ENCODE measurements at places on chromosomes 6 and 20. TPM values are rescaled to one million over a fixed set of nuclear protein-coding genes. Genes with fewer than 3 reads are reported as not detected.

DNA sequence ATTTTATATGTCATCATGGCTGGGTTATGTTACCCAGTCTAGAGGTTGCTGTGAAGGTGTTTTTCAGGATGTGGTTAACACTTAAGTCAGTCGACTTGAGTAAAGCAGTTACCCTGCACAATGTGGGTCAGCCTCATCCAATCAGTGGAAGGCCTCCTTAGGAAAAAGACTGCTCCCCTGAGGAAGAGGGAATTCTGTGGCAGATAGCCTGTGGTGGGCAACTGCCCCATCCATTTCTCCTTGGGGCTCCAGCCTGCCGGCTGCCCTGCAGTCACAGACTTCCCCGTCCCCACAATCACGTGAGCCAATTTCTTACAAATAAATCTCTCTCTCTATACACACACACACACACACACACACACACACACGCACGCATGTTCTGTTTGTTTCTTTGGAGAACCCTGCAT, 34.5 kb upstream of the MPC1 start:
- DNase-seq, result no peak

GRCh38 chr6:56104591-56104990, 142.8 kb downstream of the COL21A1 start:
- DNase-seq, result no peak

DNA sequence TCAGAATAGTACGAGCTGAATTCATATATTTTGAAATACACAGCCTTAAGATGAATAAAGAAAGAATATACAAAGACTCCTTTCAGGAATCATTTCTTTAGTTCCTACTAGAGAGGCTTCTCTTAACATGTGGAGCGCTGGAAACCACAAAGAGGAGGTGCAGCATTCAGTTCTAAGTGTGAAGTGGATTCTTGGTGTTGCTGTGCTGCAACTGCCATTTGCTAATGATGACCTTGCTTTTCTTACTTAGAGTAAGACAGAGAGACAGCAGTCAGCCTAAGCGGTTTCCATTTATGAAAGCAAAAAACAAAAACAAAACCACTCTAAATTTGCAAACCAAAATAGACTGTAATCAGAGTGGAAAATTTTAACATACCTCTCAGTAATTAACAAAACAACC, 629.0 kb downstream of the EPHA7 start:
- no peak for DNase-seq

GRCh38 chr6:33455051-33455450, 675 bp downstream of the ZBTB9 start:
- no peak for DNase-seq

The DSP gene
- 23.6 TPM for total RNA-seq

The PCNA gene
- total RNA-seq, result 155 TPM

DNA sequence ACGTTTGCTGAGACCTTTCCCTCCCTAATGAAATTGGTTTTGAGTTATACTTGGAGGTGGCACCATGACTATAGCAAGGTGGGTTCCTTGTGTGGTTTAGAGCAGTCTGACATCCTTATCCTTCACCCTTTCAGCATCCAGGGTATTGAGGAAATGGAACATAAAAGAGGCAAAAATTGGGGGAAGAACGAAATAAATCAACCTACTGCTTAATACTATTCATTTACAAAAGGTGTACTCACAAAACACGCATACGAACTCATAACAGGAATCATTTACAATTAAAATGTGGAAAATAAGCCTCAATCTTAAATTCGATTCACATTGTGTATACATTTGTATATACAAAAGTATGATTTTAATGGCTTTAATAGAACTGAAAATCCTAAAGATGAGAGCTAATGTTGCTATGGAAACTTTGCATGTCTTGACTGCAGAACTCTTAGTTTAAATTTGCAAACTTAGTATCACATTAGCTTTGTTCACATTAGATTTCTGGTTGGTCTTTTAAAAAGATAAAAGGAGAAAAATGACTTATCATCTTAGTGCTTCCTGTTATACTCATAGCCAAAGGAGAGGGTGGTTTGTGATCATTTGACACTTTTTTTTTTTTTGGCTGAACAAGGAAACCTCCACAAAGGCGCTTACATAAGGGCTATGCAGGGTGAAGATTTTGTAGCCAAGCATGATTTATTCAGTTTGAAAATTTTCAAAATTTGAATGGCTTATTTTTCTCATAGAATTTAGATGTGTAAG, 76.1 kb upstream of the ATXN1 start:
- DNase-seq, result no peak

DNA sequence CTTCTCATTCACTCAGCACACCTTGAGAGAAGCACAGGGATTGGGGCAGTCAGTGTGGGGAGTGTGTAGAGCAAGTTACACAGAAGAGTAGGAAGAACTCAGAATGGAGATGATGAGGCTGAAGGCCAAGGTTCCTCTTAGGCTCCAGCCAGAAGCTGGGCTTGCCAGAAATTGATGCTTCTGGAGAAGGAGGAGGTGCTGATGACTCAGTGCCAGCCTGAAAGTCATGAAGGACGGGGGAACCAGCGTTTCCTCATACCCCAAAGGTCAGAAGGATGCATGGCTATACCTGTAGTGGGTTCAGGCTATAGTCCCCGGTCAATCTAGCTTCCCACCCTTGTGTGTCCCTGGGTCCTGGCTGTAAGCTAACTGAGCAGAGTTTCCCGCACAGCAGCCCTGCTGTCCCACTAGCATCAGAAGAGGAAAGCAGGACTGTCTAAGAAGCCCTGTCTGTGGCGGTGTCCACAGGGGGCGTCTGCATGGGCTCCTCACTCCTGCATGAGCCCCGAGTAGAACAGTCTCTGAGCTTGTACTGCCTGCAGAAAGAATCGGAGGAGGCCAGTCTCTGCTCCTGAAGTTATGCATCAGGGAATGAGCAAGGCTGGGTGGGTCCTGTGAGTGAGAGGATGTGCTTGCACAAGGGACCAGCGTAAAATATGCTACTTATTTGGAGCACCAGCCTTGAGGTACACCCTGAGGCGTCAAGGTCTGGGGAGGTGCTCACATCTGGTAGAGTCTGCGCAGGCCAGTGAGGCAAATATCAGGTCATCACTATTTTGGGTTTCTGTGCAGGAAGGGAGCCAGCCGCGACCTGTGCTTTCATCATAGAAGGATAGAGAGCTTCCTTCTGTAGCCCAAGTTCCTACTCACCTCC, 148.5 kb downstream of the MRPL14 start:
- DNase-seq, result peak; percentile 43

The TSBP1 gene
- total RNA-seq, result not detected

DNA sequence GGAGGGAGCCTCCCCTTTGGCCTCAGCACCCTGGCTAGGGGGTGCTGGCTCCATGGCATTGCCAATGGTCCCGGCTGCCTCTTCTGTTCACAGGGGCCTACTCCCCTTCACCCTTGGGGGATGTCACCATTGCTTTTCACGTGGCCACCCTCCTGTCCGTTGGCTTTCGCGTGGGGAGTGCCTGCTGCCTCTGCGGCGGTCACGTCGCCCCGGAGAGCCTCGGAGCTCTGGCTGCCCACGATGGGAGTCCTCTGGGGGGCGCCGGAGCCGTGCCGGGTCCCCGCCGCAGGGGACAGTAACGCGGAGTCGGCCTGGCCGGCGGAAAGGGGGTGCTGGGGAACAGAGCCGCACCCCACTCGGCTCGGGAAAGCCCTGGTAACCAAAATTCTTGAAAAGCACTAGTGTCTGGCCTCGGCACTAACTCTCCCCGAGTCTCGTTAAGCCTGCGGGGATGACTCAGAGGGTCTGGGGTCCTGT, 661 bp upstream of the HEBP2 start:
- DNase-seq, result no peak

The NKX2-2 gene
- total RNA-seq, result not detected

The GABRR1 gene
- not detected for total RNA-seq

The KCNG1 gene
- 23.7 TPM for total RNA-seq

- DNase-seq, result no peak
These were observed 6.2 kb downstream of the BANF2 start for GRCh38 chr20:17705916-17706315.

GRCh38 chr6:101806241-101806640, 412.7 kb downstream of the GRIK2 start:
- peak; percentile 92 for DNase-seq

DNA sequence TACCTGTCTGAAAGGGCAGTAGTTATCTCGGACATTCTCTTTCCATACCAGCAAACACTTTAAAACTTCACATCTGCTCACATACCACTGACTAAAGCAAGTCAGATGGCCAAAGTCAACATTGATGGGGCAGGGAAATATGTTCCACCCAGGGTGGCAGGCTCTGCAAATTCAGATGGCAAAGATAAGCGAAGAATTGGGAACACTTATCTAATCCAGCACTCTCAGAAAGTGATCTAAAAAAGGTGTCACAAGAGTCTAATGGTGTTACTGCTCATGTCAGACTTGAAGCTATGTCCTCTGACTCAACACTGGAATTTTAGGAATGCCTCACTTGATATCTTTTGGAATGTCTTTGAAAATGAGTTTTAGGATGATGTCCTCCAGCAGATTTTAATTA, 1086.2 kb downstream of the KIF16B start:
- no peak for DNase-seq

- DNase-seq, result no peak
These were observed 52.4 kb downstream of the RALY start for GRCh38 chr20:34045930-34046725.

DNA sequence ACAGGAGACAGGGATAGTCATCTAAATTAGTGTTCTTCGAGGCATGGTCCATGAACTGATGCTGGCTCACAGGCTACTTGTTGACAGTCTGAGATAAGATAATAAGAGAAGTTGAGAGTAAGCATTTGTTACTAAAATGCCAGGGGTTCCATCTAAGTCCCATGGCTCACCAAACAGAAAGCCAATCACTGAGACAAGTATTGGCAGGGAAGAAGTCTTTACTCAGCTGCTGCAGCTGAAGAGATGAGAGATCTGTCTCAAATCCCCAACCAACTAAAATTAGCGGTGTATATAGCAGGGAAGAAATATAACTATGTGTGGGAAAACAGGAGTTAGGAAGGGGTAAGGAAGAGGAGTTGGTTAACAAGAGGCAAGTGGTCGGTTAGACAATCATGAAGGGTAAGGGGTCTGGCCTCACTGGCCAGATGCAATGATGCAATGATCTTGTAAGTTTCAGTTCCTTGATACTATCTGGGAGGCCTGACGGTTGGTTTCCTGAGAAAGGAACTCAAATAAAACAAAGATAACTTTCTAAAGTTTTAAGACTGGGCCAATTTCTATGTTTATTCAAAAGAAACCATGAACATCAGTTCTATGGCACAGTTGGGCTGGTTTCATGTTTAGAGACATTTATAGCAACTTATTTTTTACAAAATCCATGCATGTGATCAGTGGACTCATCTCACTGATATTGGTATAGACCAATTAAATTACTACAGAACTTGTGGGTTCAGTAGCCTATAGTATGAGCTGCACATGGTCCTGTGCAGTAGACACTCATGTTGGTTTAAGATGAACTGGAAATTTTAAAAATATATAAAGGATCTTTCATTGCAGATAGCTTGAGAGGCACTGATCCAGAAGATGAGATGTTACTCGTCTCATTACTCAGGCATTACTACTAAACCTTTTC, 9.9 kb upstream of the HEBP2 start:
- no peak for DNase-seq

GRCh38 chr20:5364136-5364821, 47.5 kb upstream of the PROKR2 start:
- no peak for DNase-seq

- peak; percentile 88 for DNase-seq
These were observed 10.8 kb upstream of the RNF24 start for GRCh38 chr20:4026093-4026601.

DNA sequence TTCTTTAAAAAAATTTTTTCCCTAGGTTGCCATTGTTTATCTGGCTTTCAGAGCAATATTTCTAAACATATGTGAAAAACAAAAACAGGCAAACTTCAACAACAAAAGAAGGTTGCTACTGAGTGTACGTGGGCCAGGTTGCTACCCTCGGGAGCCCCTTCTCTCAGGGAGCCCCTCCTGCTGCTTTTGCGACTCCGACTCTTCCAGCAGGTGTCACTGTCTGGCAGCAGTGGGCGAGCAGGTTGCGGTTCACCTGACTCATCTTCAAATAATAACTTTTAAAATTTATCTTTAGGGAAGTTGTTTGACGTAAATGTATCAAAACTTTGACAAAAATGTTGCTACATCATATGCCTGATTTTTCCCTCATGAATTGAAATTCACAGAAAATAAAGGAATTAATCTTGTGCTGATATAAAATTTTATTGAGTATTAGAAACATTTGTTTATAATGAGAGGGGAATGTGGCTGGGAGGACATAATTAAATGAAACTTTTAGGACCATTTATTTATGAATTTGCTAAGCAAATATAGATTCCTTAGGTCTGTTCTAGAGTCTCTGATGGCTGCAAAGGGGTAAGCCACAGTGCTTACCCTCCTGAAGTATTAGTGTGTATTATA, 138.8 kb downstream of the HIVEP1 start:
- no peak for DNase-seq

- peak; percentile 2 for DNase-seq
These were observed 98.1 kb upstream of the KCNK16 start for GRCh38 chr6:39420300-39421265.

GRCh38 chr20:13105039-13105438, 96.3 kb downstream of the SPTLC3 start:
- DNase-seq, result no peak

GRCh38 chr6:126891158-126891557, 227.3 kb upstream of the RSPO3 start:
- DNase-seq, result no peak

- no peak for DNase-seq
These were observed 22.0 kb upstream of the SLC2A12 start for GRCh38 chr6:134074151-134075055.

- no peak for DNase-seq
These were observed 304.9 kb downstream of the CDH26 start for GRCh38 chr20:60262967-60263603.

DNA sequence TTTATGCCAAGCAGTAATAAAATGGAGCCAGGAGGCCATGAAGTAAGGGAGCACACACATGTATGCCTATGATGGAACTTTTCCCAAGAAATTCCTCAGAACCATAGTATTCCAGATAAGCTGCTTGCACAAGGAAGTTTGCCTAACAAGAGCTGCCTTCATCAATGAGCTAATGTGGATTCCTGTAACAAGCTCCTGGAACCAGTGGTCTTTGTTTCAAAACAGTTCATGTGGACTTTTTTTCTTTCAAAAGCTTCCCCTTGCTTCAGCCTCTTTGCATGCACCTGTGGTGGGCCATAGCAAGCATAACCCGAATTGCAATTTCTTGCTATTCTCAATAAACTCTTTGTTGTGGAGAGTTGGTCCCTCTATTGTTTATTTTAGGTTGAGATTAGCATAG, 359.6 kb downstream of the UTRN start:
- DNase-seq, result peak; percentile 33

The FAXC gene
- 1.9 TPM for total RNA-seq

The FKBP1C gene
- total RNA-seq, result 0.72 TPM

DNA sequence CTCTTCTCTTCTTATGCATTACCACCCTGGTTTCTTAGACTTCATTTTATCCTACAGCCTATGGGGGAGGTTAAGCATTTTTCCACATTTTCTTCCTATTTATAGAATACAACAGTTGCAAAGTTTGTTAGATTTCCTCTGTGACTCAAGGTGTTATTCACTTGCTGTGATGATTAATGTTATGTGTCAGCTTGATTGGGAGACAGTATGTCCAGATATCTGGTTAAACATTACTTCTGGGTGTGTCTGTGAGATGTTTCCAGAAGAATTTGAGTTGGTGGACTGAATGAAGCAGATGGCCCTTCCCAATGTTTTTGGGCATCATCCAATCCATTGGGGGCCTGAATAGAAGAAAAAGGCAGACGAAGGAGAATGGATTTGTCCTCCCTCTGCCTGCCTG, 131.3 kb downstream of the C6orf118 start:
- no peak for DNase-seq

The SLC22A2 gene
- not detected for total RNA-seq

The SLC35A1 gene
- total RNA-seq, result 9.7 TPM

GRCh38 chr6:108798670-108799353, 49.4 kb upstream of the ARMC2 start:
- DNase-seq, result no peak

Measured in IMR-90 (cell line).